ENCODE measurements at places on chromosomes 7 and 10.

GRCh38 chr10:115300080-115300479 is 206.9 kb downstream of the ATRNL1 start:
- DNase-seq, result no peak

DNA sequence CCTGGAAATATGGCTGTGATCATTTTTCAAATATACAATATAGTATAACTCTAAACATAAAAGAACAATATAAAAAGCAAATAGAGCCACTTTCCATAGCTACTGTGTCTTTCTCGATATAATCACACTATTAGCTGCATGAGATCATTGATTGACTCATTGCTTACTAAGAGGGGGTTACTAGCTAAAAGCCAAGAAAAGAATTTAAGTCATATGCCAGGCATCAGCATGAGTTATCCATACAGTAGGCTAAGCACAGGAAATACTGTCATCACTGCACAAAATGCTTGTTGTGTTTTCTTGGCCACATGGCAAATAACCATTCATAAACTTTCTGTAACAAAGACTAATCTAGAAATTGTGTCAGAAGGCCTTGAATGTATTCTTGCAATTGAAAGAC is 18.8 kb upstream of the ABCB5 start:
- peak; percentile 91 for DNase-seq

DNA sequence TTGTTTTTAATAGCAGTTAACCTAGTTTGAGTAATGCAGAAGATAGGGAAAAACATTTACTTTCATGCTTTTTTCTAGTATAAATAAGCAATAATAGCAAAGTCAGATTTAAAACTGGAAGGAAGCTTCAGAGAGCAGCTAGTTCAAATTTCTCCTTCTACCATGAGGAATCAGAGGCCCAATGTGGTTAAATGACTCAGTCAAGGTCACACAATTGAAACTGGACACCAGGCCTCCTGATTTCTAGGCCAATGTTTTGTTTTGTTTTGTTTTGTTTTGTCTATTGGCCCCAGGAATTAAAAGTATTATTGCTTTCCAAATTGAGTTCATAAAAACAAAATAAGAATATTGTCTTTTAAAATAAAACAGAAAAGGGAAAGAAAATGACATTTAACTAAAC is 122.3 kb downstream of the TRIL start:
- peak; percentile 78 for DNase-seq

DNA sequence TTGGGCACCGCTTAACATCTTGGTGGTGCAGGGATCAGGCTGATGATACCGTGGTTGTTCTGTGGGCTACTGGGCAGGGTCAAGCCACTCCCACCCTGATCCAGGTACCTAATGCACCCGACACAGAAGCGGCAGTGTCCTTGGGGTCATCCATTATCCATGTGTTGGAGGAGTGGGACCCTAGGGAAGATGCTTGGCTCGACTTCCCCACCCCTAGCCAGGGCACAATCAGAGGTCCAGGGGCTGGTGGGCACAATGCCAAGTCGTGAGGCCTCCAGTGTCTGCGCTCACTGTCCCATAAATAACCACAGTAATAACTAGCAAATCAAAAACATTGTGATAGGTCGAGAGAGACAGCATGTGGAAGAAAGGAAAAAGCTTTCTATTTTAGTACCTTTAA is 37.7 kb downstream of the HTRA1 start:
- no peak for DNase-seq

DNA sequence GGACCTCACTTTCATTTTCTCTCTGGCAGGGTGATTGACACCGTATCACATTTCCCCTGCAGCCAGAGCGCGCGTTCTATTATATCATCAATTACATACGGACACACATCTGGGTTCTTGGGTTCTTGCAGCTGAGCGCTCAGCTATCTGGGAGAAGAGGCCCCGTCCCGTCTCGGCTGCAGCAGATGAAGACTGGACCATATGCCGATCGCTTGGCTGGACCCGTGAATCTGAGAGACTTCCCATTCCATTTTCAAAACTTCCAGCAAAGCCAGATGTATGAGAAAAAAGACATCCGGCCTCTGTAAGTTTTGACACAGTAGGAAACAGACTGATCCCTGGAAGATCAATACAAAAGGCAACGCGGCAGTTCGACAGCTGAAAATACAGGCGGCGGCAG is 99.8 kb downstream of the JCAD start:
- no peak for DNase-seq

DNA sequence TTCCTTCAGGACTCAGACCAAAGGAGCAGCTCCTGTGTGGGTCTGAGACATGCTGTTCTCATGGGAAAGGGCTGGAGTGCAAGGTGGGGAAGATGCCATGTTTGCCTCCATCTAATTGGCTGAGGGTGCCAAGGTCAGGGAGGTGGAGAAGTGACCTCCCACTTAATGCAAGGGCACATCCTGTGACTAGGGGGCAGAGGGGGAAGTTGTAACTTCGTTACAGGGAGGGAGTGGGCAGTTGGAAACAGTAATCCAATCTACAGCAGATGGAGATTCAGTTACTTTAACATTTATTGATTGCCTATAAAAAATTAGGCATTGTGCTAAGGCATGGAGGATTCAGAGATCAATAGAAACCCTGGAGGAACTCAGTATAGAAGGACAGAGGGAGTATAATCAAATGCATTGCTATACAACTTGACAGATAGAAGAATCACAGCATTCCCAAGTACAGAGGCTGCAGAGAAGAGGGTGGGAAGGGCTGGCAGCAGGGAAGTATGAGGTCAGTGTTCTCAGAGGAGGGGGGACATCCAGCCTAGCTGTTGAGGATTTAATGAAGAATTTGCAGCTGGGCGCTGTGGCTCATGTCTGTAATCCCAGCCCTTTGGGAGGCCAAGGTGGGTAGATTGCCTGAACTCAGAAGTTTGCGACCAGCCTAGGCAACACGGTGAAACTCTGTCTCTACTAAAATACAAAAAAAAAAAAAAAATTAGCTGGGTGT is 75.9 kb downstream of the CCNY start:
- no peak for DNase-seq

All from fibroblast of mammary gland (primary cell).